ENCODE measurements at places on chromosomes 3 and 15. TPM values are rescaled to one million over a fixed set of nuclear protein-coding genes. Genes with fewer than 3 reads are reported as not detected.

Gene SLC27A2
- total RNA-seq: 2.4 TPM

Gene DNAH12
- total RNA-seq: 0.16 TPM

Gene HYAL1
- 3.1 TPM for total RNA-seq

Gene ASB14
- total RNA-seq: not detected

Gene GCNT3
- not detected for total RNA-seq

Gene MRPL47
- 58.0 TPM for total RNA-seq

Gene PLA2G4B
- 5.3 TPM for total RNA-seq

Gene GUCA1C
- not detected for total RNA-seq

Gene TGM5
- total RNA-seq: not detected

Gene NOX5
- 2.1 TPM for total RNA-seq

Gene LCMT2
- 3.1 TPM for total RNA-seq

Gene TEX55
- total RNA-seq: not detected

Gene TTLL13
- 0.22 TPM for total RNA-seq

Gene RYR3
- 1.9 TPM for total RNA-seq

Gene EOMES
- total RNA-seq: 0.65 TPM

Gene HCN4
- total RNA-seq: not detected

Gene GASK1A
- total RNA-seq: 16.5 TPM

Gene GPR160
- total RNA-seq: 10.4 TPM

Gene NCKIPSD
- 20.5 TPM for total RNA-seq

Gene SLCO2A1
- 2.8 TPM for total RNA-seq

Gene MTHFS
- total RNA-seq: 32.6 TPM

Gene PCLAF
- total RNA-seq: not detected

Gene MAGI1
- 15.3 TPM for total RNA-seq

Gene ROPN1
- total RNA-seq: not detected

Gene FBXW12
- total RNA-seq: 1.1 TPM

Gene ADAM10
- total RNA-seq: 58.6 TPM

Gene MYO1E
- 34.1 TPM for total RNA-seq

Gene RTP1
- not detected for total RNA-seq

Gene SMCO1
- total RNA-seq: not detected

Gene CLSTN2
- 50.3 TPM for total RNA-seq

Gene RAB6B
- 14.2 TPM for total RNA-seq

Gene PGBD4
- 2.1 TPM for total RNA-seq

Gene STRIT1
- not detected for total RNA-seq

Gene SYNPR
- not detected for total RNA-seq

Gene SLC28A2
- not detected for total RNA-seq

Gene THSD4
- total RNA-seq: 0.82 TPM

Gene RTP3
- total RNA-seq: not detected

Gene ILDR1
- not detected for total RNA-seq

Gene EPHB1
- 0.66 TPM for total RNA-seq

Gene PFKFB4
- 2.0 TPM for total RNA-seq

Gene MAP2K5
- total RNA-seq: 20.7 TPM

Gene FEZF2
- not detected for total RNA-seq

Gene HCLS1
- total RNA-seq: 211 TPM

Gene GP9
- not detected for total RNA-seq

Gene STRA6
- not detected for total RNA-seq
